ENCODE measurements at places on chromosomes 5 and 9. TPM values are rescaled to one million over a fixed set of nuclear protein-coding genes. Genes with fewer than 3 reads are reported as not detected.

GRCh38 chr9:124386201-124386600 is 29.0 kb downstream of the PSMB7 start:
- no peak for DNase-seq

GRCh38 chr5:65204966-65205365 is 276.8 kb downstream of the ADAMTS6 start:
- no peak for DNase-seq

GRCh38 chr9:123191260-123191659 is 77.1 kb downstream of the STRBP start:
- no peak for DNase-seq

GRCh38 chr5:71651579-71651978 is 64.4 kb downstream of the MCCC2 start:
- DNase-seq = no peak

DNA sequence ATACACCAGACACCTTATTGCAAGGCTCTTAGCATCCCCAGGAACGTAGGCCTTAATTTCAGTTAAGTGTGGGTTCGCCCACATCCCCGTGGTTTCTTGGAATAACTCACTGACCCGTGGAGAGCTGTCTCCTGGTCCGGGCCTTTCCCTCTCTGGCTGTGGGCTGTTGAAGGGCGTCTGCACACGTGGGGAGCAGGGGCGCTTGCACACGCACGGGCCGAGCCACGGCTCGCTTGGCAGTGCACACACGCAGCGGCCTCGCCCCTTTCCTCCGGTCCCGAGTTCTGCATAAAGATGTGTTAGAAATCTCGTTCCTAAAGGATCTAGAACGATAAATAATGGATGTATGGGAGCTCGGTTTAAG is 141.9 kb downstream of the PBX3 start:
- DNase-seq = no peak

TAF11L10 gene
- not detected for total RNA-seq

PRDM9 gene
- total RNA-seq = not detected

DNA sequence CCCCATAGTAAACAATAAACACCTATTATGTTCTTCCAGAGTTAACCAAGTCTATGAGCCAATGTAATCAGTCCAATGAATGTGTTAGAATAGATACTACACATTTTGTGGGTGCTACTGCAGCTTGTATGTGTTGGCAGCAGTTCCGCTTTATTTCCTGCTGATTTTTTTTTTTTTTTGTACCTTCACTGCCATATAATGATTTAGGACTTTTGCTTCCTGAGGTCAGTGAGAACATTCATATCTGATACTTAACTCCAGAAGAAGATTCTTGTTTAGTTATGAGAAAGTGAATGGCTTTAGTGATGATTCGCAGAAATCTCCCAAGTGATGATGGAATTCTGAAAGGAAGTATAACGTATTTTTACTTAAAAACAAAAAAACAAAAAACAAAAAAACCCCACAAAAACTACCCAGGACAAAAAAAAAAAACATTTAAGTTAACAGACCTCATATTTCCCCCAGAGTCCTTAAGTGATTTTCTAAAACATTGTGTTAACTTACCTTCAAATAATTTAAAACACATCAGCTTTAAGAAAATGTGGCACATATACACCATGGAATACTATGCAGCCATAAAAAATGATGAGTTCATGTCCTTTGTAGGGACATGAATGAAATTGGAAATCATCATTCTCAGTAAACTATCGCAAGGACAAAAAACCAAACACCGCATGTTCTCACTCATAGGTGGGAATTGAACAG is 24.7 kb upstream of the LMNB1 start:
- no peak for DNase-seq

PDE6A gene
- total RNA-seq = not detected

BTNL3 gene
- total RNA-seq = not detected

TEX10 gene
- total RNA-seq = 23.8 TPM

DNA sequence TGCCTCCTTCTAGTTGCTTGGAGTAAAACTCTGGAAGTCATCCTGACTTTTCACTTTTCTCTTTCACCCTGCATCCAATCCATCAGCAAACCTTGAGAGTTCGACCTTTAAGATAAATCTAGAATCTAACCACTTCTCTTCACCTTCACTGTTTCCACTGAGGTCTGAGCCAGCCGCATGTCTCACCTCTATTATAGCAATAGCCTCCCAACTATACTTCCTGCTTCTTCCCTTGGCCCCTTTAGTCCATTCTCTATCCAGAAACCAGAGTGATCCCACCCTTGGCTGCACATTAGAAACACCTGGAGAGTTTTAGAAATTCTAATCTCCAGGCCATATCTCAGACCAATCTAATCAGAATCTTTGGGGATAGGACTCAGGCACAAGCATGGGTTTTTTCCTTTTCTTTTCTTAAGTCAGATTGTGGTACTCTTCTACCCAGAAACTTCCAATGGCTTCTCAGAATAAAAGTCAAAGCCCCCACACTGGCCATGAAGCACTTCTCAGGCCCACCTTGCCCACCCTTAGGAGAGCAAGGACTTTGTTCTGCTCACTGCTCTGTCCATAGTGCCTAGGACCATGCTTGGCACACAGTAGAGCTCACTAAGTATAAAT is 33.1 kb downstream of the MFAP3 start:
- DNase-seq = no peak

DNA sequence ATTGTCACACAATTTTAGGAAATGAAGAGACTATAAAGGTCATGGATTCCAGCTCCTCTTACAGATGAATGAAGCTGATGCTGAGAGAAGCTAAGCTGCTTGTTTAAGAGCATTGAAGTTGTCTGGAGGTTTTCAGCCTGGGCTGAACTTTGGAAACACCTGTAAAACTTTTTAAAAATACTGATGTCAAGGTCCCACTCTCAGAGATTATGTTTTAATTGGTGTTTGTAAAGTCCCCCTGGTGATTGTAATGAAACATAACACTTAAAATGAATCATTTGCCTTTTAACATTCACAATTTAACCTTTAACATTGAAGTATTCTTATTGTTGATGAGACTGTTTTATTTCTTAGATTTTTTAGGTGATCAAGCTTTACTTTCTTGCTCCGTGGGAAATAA is 16.4 kb downstream of the RAD23B start:
- no peak for DNase-seq

GRCh38 chr9:69137311-69137710 is 36.8 kb upstream of the TJP2 start:
- DNase-seq = no peak

OR1L4 gene
- not detected for total RNA-seq

GRCh38 chr9:5531101-5531882 is 21.0 kb downstream of the PDCD1LG2 start:
- DNase-seq = peak; percentile 31

DNA sequence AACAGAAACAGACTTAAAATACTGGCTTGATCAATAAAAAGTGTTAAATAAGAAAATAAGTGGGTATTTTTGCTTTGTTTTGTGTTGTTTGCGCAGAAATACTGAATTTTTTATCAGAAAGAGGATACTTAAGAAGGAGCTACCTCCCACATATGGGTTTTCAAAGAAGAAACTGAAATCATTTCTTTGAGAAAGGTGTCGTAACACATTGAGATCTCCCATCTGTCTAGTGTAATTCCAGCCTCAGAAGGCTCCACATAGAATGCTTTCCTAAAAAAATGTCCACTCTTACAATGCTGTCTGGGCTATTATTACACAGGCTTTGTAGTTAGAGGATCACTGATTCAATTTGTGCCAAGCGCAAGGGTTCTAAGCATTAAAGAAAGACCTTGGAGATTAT is 226.2 kb downstream of the EPB41L4A start:
- no peak for DNase-seq

SHROOM1 gene
- total RNA-seq = 98.5 TPM

- DNase-seq = no peak
Observed at GRCh38 chr5:763397-763796, 21.1 kb downstream of the ZDHHC11B start.

- no peak for DNase-seq
Observed at GRCh38 chr5:135227064-135228022, 171.7 kb downstream of the MACROH2A1 start.

PCDHGC5 gene
- total RNA-seq = not detected

- no peak for DNase-seq
Observed at GRCh38 chr9:22232971-22233370, 213.7 kb upstream of the DMRTA1 start.

DNA sequence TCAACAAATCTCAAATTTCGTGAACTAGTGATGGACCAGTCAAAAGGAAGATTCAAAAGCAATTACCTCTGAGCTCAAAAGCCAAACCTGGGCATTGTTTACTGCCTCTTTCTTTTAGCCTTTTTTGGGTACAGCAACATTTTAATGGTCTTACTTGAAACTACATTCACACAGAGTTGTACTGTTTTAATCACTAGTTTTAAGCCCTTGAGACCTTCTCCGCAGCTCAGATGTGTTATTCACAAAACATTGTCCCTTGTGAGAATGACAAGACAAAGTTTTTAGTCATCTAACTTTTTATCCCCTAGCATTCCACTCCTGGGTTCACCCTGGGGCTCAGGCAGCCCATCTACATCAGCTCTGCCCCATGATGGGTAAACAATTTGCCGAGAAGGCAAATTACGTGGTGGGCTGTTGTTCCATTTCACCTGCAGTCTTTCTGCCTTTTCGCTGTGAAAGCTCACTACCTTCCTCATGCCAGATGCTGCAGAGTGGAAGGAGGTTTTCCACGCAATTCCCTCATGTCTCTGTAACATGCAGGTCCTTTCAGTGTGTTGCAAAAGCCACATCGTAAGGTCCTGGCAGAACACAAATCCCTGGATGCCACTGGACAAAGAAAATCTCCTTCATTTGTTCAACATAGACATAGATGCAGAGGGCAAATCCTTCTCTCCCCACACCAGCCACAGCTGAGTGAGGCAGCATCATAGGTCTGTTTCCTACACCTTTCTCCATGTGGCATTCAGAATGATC is 175.7 kb downstream of the EBF1 start:
- no peak for DNase-seq

DNA sequence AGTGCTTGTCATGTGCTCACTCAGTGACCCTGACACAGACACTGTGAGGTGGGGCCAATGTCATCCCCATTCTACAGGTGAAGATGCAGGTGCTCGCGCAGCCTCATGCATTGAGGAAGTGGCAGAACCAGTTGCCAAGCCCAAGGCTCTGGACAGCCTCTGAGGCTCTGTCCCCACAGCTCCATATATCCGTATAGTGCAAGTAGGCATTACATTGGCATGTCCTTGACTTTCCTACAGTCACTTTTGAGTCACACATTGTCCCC is 58.8 kb upstream of the ANGPTL2 start:
- DNase-seq = no peak

DNA sequence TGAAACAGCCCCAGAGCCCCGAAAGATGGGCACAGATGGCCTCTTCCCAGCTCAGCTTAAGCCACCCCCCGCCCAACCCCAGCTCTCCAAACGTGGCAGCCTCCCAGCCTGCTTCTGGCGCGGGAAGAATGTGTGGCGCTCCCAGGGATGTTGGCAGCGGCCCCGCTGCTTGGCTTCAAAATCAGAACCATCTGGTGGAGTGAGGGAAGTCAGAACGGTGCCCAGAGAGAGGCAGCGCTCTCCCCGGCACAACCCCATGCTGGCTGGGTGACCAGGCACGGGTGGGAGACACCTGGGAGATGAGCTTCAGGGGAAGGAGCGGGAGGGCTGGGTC is 72.7 kb upstream of the ORM1 start:
- DNase-seq = peak; percentile 87

SLC34A3 gene
- total RNA-seq = not detected

INSL6 gene
- total RNA-seq = not detected

DNA sequence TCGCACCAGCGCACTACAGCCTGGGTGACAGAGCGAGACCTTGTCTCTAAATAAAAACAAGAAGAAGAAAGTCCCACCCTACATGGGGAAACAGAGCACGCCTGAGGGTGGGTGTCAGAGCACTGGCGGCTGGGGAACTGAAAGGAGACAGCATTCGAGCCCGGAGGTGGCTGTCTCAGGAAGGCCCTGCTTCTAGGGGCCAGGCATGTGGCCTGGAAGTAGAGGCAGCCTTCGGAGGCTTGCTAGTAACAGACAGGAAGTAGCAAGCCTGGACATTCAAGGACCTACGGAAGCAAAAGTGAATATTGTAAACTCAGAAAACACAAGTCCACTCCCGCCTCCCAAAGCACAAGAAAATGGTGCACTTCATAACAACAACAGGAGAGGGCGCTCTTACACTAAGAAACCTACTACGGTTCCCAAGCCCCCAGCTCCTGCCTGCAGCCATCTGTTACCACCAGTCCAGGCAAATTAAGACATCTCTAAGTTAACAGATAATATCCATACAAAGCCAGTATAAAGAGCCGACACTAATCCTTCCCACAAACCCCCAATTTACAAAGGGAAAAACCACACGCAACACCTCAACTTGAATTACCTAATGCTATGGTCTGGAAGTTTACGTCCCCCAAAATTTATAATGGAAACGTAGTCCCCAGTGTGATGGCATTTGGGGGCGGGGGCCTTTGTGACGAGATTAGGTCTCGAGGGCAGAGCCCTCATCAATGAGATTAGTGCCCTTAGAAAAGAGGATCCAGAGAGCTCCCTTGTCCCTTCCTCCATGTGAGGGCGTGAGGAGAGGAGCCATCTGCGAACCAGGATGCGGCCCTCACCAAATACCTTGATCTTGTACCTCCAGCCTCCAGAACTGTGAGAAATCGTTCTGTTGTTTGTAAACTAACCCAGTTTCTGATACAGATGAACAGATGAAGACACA is 7.7 kb downstream of the RASGEF1C start:
- DNase-seq = no peak

SLC45A2 gene
- total RNA-seq = not detected

DNA sequence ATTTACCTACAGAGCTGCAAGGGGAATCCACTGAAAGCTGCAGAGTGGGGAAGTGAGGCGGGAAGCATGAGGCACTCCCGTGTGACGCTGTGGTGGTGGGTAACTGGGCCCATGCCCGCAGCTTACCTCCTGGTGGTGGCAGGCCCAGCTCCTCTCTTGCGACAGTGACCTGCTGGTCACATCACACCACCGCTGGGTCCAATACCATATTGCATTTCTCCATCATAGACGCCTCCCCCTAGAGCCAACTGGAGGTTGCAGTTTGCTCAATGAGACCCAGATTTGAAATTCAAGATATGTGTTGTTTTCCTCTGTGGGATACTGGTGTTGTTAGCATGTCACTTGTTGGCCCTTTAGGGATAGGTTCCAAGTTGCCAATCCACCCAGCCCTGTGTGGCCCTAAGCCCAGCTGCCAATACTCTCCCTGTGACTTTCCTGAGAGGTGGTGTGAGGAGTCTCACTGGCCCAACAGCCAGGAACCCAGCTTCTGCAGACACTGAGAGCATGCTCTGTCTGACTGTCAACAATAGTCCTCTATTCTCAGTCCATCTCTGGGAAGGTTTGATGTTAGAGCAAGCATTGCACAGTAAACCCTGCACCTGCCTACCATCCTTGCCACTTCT is 428.3 kb downstream of the GADD45G start:
- no peak for DNase-seq

SPATA31E1 gene
- total RNA-seq = not detected

All from stomach (tissue), 19 donors.